Activated CD8-positive, alpha-beta T cell treated with anti-CD3 and anti-CD28 coated beads, Interleukin-2, amount 10 ng/mL, durations not matched to agents 7 days and 5 days (primary cell): ENCODE measurements at places on chromosomes 16 and 17. TPM values are rescaled to one million over a fixed set of nuclear protein-coding genes. Genes with fewer than 3 reads are reported as not detected.

- H3K27ac ChIP-seq = no peak overlapping the region
- peaks cover 12% of the 10 kb centered on the region for H3K4me1 ChIP-seq
- no peak overlapping the region for H3K4me3 ChIP-seq
- peaks cover 9% of the 10 kb centered on the region for H3K36me3 ChIP-seq
- H3K27me3 ChIP-seq = no peaks in the 10 kb centered on the region
- DNase-seq = no peak
Measured at GRCh38 chr16:22027633-22028032, 19.7 kb downstream of the MOSMO start.

Gene PPP1R1B
- total RNA-seq = not detected

GRCh38 chr17:80922580-80923160, 69.0 kb upstream of the CHMP6 start:
- H3K27ac ChIP-seq = peak overlapping the region; percentile 16
- peaks cover 12% of the 10 kb centered on the region for H3K36me3 ChIP-seq
- no peak for DNase-seq
- H3K27me3 ChIP-seq = no peaks in the 10 kb centered on the region
- H3K4me3 ChIP-seq = no peak overlapping the region

DNA sequence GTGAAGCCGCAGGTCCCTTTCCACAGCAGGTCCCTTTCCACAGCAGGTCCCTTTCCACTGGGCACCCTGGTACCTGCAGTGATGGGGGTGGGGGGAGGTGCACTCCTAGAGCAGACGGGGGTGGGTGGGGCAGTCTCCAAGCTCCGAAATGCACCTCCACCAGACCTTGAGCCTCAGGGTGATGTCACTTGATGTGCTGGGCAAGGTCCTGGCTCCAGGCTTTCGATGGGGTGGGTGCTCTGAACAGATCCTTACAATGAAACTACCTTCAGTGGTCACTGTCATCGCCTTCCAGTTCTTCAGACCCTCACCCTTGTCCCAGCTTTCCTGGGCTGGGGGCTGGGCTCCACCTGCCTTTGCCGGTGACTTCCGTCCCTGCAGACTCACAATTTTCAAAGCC, 1.5 kb upstream of the METRNL start:
- H3K4me1 ChIP-seq = peaks cover 13% of the 10 kb centered on the region
- peak overlapping the region; percentile 36 for H3K4me3 ChIP-seq
- no peak for DNase-seq
- H3K36me3 ChIP-seq = peaks cover 10% of the 10 kb centered on the region

- DNase-seq = no peak
- H3K4me1 ChIP-seq = peaks cover 29% of the 10 kb centered on the region
- H3K27ac ChIP-seq = peak overlapping the region; percentile 72
- H3K36me3 ChIP-seq = peaks cover 3% of the 10 kb centered on the region
Measured at GRCh38 chr16:66539623-66540469, 10.1 kb downstream of the TK2 start.

Gene C16orf92
- not detected for total RNA-seq

DNA sequence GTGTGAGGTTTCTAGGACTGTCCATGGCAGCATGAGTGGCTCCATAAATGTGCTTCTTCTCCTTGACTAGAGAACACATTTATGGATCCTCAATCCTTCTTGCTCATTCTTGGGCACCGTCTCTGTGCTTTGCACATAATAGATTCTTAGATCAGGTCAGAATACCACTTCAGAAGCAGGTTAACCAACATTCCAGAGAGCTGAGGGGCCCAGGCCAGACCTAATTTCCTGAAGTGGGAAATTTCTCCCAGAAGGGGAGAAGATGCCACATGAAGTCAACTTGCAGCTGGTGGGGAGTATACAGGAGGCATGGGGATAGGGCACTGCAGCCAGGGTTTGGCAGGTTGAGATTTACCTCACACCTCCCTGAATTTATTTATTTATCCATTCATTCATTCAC, 24.4 kb upstream of the VAT1L start:
- H3K36me3 ChIP-seq = no peaks in the 10 kb centered on the region
- no peaks in the 10 kb centered on the region for H3K4me1 ChIP-seq
- H3K27ac ChIP-seq = no peak overlapping the region
- DNase-seq = no peak
- H3K4me3 ChIP-seq = no peak overlapping the region

- H3K36me3 ChIP-seq = no peaks in the 10 kb centered on the region
- peaks cover 3% of the 10 kb centered on the region for H3K27me3 ChIP-seq
- no peak overlapping the region for H3K27ac ChIP-seq
- DNase-seq = no peak
Measured at GRCh38 chr17:73271072-73271471, 9.4 kb upstream of the CPSF4L start.

- peak overlapping the region; percentile 50 for H3K27ac ChIP-seq
- no peaks in the 10 kb centered on the region for H3K27me3 ChIP-seq
- peaks cover 47% of the 10 kb centered on the region for H3K4me1 ChIP-seq
- H3K4me3 ChIP-seq = no peak overlapping the region
- peak; percentile 35 for DNase-seq
Measured at GRCh38 chr17:4934173-4934979, 2.3 kb downstream of the GP1BA start.

DNA sequence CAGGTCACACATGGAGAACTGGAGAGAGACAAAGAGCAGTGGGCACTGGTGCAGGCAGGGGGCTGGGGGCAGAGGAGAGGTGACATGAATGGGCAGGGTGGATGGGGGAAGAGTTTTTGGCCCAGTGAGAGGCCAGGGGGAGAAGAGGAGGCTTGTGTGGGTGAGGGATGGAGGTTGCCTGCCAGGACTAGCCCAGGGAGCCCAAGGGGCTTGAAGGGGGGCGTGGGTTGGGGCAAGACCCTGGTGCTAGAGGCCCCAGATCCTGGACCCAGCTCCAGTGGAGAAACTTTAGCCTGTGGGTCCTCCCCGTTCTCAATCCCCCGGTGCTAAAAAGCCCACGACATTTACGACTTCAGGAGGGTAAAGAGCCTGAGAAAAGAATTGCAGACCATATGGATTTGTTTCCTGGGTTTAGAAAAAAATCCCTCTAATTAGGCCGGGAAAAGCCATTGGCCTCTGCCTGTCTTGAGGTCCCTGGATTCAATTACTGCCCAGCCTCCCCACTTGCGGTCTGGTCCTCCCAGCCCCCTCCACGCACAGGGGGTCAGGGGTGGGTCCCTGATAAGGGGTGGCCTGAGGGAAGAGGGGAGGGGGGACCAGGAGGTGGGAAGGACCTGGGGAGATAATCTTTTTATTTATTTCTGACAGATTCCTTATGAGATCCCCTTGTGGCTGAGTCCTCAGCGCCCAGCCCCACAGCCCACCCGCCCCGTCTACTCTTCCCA, 33.0 kb downstream of the NGFR start:
- no peaks in the 10 kb centered on the region for H3K36me3 ChIP-seq
- H3K4me1 ChIP-seq = peaks cover 5% of the 10 kb centered on the region
- no peak for DNase-seq
- peaks cover 27% of the 10 kb centered on the region for H3K27me3 ChIP-seq
- H3K4me3 ChIP-seq = no peak overlapping the region

Gene COQ9
- total RNA-seq = 40.4 TPM

Gene KCNH6
- total RNA-seq = not detected

Gene PLK1
- total RNA-seq = 138 TPM

GRCh38 chr16:59192551-59193199, 458.6 kb upstream of the GOT2 start:
- H3K4me1 ChIP-seq = no peaks in the 10 kb centered on the region
- H3K4me3 ChIP-seq = no peak overlapping the region
- H3K36me3 ChIP-seq = no peaks in the 10 kb centered on the region
- no peaks in the 10 kb centered on the region for H3K27me3 ChIP-seq
- peak; percentile 48 for DNase-seq
- no peak overlapping the region for H3K27ac ChIP-seq

- no peaks in the 10 kb centered on the region for H3K36me3 ChIP-seq
- no peak overlapping the region for H3K27ac ChIP-seq
- H3K27me3 ChIP-seq = no peaks in the 10 kb centered on the region
- no peak overlapping the region for H3K4me3 ChIP-seq
Measured at GRCh38 chr16:46731691-46732555, 16.2 kb downstream of the MYLK3 start.
